ENCODE measurements at places on chromosomes 2 and 18. TPM values are rescaled to one million over a fixed set of nuclear protein-coding genes. Genes with fewer than 3 reads are reported as not detected.
A peak's percentile ranks its signal among the peaks of the same experiment; 100 is the strongest.

GRCh38 chr2:238285653-238286082 is 2.7 kb downstream of the PER2 start:
- peak; percentile 87 for DNase-seq

GRCh38 chr2:46984642-46985476 is 69.3 kb upstream of the MCFD2 start:
- DNase-seq, result peak; percentile 71

SKOR2 gene
- not detected for total RNA-seq

ACOXL gene
- total RNA-seq, result 0.82 TPM

- DNase-seq, result no peak
These were observed 62.4 kb upstream of the GCFC2 start for GRCh38 chr2:75772908-75773630.

DNA sequence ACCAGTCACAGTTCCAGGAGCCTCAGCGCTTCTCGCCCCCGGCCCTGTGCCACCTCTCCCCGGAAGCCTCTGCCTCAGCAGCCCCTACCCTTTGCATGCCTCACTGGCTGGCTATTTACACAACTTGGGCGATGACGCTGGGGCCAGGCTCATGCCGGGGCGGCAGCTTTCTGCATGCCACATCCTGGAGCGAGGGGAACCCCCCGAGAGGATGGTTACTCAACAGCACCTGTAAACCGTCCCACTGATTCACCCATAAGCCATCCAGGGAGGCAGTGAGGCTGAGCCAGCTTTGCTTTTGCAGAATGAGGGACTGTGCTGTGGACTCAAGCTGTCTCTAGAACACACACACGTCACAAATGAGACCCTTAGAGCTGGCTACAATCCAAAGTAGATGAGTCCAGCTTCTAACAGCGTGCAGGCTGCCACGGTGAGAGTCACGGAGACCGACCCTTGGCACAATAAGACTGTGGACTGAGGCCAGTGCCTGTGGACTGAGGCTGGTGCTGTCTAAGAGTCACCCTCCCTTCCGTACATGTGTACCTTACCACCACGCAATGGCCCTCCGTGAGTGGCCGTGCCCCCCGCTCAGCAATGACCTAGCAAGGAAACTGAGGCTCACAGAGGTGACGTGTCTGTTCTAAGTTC is 45.6 kb upstream of the ODC1 start:
- peak; percentile 72 for DNase-seq

GRCh38 chr2:237411092-237411601 is 2.8 kb downstream of the COL6A3 start:
- DNase-seq, result no peak

- DNase-seq, result no peak
These were observed 137.9 kb downstream of the ATAD2B start for GRCh38 chr2:23789012-23789411.

DNA sequence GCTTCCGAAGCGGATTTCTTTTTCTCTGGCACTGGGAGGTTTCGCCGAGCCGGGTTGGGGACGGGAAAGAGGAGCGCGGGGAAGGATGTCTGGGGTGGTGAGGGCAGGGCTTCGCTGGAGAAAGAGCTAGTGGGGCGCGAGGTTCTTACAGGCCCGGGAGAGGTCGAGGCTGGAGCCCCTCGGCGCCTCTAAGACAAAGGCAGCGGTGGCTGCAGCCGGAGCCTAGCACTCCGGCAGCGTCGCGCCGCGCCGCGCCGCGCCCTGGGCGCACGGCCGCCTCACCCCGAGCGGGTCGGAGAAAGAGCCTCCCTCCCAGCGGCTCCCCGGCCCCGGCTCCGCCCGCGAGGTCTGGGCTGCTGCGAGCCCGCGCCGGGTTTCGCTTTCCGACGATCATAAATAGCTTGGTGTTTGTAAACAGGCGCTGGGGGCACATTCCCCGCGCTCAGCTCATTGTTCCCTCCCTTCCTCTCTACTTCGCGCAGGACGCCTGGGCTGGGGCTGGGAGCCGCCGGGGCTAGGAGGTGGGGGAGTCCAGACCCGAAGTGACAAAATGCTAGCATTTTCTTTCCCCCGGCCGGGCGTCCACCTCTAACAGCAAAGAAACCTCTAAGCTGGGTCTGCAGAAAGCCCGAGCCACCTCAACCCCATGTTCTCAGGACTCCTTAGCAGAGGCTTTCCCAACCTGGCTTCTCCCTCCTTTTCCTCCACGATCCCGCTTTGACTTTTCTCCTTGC is 813 bp upstream of the MEIS1 start:
- DNase-seq, result peak; percentile 57

DSC1 gene
- not detected for total RNA-seq

DNA sequence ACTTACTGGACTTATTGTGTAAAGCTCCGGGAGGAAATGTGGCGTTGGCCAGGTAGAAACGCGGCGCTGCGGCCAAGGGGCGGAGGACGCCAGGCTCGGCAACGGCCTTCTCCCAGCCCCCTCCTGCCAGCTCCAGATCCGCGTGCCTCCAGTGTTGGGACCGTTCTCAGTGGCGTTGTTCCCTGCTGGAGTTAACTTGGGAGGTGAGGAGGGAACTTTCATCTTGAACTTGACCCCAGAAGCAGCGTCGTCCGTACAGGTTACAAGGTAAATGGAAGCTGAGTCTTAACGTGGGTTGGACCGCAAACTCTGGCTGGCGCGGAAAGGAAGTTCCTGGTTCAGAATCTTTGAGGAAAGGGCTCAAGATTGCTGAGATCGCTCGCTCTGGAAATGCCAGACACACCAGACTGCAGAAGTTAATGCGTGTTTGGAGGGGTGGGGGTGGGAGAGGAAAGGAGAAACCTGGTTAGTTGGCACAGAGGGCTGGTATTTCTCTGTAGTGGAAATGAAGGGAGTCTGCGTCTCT is 1.3 kb downstream of the TANC1 start:
- peak; percentile 62 for DNase-seq

DNA sequence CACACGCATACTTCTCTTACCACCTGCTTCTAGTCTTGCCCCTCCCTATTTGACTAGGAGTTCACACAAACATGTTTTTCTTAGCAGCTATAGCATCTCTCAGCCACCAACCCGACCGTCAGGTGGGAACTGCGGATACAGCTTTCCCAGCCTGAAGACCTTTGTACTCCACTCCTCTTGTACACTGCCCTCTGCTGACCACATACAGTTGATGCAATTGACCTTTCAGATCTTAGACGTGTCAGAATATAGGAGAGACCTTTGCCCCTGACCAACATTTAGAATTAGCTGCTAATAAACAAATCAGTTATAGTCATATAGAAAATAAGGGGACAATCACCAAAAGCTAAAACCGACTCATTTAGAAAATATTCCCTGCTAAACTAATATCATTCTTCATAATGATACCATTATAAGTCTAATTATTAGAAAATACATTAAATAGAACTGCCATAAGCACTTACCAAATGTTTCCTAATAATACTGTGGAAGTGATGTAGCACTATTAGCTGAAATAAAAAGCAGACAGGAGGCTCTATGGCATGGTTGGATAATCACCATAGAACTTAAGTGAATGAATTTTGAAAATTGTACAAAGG is 208.4 kb downstream of the RAD51AP2 start:
- peak; percentile 26 for DNase-seq

BOD1L2 gene
- not detected for total RNA-seq

SH2D6 gene
- total RNA-seq, result 6.3 TPM

- DNase-seq, result peak; percentile 43
These were observed 833 bp downstream of the AFG3L2 start for GRCh38 chr18:12376034-12376753.

SP140L gene
- 18.6 TPM for total RNA-seq

DNA sequence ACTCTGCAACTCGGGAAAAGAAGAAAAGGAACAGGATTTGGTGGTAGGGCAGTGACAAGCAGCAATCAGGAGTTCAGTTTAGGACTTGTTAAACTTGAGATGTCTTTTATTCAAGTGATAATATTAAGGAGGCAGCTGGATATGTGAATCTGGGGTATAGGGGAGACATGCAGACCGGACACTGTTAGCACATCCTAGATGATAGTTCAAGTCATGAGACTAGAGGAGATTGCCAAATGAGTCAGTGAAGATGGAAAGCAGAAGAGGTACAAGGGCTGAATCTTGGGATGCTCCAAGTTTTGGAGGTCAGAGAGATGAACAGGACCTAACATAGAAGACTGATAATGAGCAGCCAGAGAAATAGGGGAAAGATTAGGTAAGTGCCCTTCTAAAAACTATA is 69.5 kb upstream of the PSME4 start:
- DNase-seq, result no peak

GPR75 gene
- 1.2 TPM for total RNA-seq

SCN3A gene
- total RNA-seq, result 0.43 TPM

- no peak for DNase-seq
These were observed 40.7 kb upstream of the UPP2 start for GRCh38 chr2:158060835-158061435.

DNA sequence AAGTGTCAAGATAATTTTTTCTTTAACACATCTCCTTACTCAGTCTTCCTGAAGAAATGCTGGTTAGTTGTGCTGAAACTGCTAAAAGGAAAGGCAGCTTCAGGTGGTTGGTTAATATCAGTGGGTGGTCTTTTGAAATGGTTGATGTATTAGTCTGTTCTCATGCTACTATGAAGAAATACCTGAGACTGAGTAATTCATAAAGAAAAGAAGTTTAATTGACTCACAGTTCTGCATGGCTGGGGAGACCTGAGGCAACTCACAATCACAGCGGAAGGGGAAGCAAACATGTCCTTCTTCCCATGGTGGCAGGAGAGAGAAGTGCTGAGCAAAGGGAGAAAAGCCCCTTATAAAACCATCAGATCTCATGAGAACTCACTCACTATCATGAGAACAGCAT is 125.9 kb upstream of the CYRIA start:
- DNase-seq, result no peak

DNA sequence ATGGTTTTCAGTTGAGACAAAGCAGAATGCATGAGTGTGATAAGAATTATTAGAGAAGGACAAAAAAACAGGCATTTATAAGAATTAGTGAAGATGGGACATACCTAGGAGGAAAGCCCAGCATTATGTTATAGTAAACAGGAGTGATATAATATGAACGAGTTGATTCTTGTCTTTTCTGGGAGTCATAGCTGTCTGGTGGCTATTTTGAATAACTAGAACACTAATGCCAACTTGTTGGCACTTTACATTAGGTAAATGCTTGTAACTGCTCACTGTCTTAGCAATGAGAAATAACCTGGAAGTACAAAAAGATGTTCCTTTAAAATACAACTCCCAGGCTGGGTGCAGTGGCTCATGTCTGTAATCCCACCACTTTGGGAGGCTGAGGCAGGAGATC is 540.8 kb upstream of the SPHKAP start:
- no peak for DNase-seq

DNA sequence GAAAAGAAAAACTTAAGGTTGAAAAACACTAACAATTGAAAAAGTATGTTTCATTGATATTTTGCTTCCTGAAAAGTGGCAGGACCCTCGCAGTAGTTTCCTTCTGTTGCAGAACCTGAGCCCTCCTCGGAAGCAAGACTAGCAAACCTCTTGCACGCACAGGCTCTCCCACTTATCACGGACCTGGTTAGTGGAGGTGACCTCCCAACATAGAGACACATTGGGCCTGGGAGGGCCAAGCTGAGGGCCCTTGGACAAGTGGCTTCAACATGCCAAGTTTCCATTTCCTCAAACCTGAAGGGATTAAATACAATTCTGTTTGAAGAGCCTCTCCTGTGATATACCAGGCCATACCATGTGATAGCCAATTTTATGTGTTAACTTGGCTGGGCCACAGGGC is 133.4 kb upstream of the AGAP1 start:
- DNase-seq, result no peak

ZNF396 gene
- 3.7 TPM for total RNA-seq

DNA sequence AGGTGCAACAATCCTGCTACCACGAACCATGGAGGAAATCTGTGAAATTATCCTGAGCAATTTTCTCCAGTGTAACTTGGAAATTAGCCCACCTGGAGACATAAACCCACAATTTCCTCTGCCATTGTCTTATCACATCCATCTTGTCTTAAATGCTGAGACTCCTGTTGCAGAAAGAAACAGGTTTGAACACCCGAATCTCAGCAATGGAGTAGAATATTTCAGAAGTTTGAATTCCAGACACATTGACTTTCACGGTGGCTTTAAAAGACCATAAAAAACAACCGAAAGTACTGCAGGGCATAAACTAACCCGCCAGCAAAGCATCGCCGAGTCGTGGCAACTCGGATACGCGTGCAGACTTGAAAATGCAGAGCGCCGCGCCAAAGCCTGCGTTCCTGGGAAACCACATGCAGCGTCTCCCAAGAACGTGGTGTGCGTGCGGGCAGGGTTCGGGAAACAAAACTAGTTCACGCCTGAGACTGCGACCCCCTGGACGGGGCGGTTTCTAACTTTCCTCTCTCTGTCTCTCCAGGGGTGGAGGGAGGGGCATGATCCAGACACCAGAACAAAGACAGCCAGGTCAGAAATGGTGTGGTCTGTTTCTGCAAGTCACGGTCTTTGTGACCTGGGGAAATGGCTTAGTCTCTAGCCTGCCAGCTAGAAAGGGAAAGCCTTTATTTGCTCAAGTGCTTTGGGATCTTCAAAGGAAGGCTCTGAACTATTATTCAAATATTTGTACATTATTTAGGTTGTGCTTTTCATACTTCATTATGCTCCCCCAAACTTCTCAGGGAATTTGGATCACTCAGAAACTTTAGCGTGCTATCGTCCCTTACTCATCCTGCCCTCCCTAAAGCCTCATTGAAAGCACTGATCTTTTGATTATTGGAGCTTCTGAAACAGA is 26.9 kb upstream of the KCTD1 start:
- DNase-seq, result no peak

GRCh38 chr2:48590017-48590416 is 27.6 kb upstream of the GTF2A1L start:
- no peak for DNase-seq

B4GALT6 gene
- 6.0 TPM for total RNA-seq

- no peak for DNase-seq
These were observed 30.6 kb upstream of the GPD2 start for GRCh38 chr2:156405586-156405985.

HRH4 gene
- 0.12 TPM for total RNA-seq

DNA sequence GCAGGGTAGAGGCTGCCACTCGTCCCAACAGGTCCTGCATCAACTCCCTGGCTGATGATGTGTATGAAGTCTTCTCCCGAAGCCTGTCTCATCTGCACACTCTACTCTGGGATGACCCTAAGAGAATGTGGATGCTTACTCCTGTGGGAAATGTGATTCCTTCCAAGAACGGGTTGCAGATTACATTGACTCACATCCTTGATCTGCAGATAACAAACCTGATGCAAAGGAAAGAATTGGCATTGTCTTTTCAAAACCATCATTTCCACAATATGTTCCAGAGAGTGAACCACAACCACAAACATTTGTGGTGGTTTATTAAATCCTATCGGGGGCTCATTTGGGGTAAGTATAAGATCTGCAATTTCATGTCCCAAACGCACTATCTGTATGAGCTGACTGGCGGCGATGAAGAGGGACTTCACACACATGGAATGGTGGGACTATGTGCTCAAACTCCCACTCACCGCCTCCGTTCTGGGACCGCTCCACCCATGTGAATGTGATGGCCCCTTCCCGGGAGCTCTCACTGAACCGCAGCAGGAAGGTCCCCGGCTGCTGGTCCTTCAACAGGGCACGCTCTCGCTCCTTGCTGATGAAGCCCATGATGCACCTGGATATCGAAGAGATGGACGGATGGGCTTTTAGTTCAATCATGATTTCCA is 35.5 kb downstream of the STAT1 start:
- DNase-seq, result no peak
